ENCODE measurements at places on chromosomes 13 and 19. TPM values are rescaled to one million over a fixed set of nuclear protein-coding genes. Genes with fewer than 3 reads are reported as not detected.

The PLIN5 gene
- total RNA-seq = 4.3 TPM

The PPP1R13L gene
- 121 TPM for total RNA-seq

The ZNF701 gene
- 24.2 TPM for total RNA-seq

The MAP4K1 gene
- total RNA-seq = 6.8 TPM

The CRX gene
- not detected for total RNA-seq

The PSG5 gene
- total RNA-seq = 0.43 TPM

The CFAP97D2 gene
- not detected for total RNA-seq

The EDDM13 gene
- total RNA-seq = not detected

The PGLYRP2 gene
- total RNA-seq = not detected

Measured in PC-9 (cell line).